ENCODE measurements at places on chromosomes 1 and 21.

GRCh38 chr1:890661-891060 is 33.1 kb upstream of the SAMD11 start:
- DNase-seq, result no peak

DNA sequence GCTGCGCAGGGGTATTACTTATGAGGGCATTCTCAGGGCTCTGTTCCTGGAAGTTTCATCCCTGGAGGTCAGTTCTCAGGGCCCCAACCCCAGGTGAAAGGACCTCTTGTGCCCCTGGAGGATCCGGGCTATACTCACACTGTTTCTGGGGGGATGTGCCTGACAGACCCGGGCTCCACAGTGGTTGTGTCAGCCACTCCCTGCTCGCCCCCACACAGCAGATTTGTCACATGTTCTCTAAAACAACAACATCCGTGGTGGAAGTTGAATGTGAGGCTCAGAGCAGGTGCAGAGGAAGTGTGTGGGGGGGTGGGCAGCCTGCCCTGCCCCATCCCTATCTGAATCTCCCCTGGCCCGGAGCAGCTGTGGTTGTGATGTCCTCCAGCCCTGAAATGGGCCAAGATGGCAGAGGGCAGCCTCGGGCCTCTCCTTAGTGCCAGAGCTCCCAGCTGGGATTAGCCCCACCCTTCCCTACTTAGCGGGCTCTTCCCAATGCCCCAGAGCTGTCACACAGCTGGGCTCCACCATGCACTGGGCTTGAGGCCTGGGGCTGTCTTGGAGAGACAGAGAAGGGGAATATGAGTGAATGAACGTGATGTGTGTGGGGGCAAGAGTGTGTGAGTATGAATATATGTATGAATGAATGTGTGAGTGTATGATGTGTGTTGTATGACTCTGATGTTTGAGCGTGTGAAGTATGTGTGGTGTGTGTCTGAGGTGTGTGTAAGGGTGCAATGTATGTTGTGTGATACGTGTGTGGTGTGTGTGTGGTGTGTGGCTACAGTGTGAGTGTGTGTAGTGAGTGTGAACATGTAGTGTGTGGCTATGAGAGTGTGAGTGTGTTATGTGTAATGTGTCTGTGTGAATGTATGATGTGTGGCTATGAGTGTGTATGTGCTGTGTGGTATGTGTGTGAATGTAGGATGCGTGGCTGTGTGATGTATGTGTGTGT is 1.5 kb upstream of the FCMR start:
- DNase-seq, result peak; percentile 62

GRCh38 chr1:94101613-94102525 is 19.1 kb downstream of the ABCA4 start:
- DNase-seq, result no peak

DNA sequence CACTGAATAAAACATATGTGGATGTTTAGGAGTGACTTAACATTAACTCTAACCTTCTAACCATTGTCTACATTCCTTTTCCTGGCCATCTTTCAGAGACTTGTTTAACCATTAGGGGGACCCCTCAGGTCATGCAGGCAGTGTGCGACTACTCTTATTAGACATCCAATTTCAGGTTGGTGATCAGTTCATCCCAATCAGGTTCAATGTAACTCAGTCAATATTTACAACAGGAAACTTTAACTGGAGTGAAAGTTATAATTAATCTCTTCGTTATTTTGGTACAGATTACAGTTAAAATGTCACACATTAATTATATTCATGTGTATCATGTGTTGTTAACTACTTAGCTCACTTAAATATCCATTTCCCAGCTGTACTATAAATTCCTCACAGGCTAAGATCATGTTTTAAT is 68.8 kb upstream of the RGS1 start:
- no peak for DNase-seq

DNA sequence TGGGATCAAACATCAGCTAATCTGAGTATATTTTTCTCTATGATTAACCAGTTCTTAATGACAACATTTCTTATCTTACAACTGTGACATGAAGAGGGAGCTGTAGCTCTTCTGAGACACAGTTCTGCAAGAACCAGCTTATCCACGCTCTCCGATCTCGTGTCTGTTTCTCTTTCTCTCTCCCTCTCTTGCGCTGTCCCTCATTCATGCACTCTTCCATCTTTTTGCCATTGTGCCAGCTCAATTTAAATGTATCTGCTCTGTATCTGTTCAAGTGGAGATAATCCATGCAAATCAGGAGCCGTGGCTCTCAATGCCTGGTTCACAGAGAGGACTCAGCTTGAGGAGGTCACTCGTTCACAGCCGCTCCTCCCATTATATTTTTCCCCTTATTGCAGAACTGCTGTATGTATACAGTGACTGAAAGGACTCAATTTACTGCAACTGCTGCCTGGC is 494.7 kb upstream of the ADGRL2 start:
- no peak for DNase-seq

- no peak for DNase-seq
These were observed 164.6 kb downstream of the PLPP3 start for GRCh38 chr1:56414728-56415224.
